ENCODE measurements at places on chromosomes 16 and 17.

GRCh38 chr17:81002409-81003361 is 11.0 kb downstream of the CHMP6 start:
- DNase-seq: no peak

DNA sequence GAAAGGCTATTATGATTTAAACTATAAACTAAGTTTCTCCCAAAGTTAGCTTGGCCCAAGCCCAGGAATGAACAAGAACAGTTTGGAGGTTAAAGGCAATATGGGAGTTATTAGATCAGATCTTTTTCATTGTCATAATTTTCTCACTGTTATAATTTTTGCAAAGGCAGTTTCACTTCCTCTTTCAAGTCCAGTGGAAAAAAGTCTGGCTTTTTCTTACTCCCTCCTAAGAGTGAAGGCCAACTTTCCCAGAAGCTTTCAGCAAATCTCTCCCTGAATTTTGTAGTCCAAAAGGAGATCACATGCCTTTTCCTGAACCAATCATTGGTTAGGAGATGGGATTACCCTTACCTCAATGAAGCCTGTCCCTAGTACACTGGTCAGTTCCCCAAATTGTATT is 9.1 kb upstream of the BLMH start:
- DNase-seq: no peak

GRCh38 chr16:6753553-6753952 is 579.1 kb upstream of the RBFOX1 start:
- no peak for DNase-seq

DNA sequence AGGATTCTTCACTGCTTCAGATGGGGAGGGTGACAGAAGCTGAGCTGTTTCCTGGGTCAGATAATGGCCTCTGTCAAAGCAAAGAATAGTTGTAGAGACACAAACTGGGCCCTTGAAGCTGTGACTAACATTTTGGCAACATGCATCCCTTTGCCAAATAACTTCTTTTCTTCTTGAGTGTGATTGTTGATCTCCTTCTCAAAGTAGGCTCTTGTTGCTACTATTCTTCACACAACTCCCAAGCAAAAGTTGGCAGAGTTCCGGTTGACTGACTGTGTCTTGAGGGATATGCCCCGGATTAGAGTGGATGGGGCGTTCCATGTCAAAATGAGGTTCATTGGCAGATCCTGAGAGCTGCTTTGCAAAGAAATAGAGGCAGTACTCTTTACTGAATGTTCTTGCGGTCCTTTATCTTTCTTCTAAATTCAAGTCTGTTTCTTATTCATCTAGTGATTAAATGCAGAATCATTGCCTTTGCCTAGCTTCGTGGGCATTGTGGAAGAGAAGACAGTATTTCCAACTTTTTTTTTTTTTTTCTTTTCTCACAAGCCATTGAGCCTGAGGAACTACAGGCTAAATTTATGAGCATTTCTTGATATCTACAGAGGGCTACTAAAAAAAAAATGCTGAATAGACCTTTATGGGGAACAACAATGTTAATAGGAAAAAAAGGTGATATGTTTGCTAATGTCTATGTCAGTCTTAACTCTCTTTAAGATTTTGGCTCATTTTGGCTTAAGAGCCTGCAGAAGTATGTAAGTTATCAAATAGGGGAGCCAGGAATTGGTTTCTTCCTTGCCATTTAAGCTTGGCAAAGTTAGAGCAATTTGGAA is 5.8 kb downstream of the WIPF2 start:
- no peak for DNase-seq

DNA sequence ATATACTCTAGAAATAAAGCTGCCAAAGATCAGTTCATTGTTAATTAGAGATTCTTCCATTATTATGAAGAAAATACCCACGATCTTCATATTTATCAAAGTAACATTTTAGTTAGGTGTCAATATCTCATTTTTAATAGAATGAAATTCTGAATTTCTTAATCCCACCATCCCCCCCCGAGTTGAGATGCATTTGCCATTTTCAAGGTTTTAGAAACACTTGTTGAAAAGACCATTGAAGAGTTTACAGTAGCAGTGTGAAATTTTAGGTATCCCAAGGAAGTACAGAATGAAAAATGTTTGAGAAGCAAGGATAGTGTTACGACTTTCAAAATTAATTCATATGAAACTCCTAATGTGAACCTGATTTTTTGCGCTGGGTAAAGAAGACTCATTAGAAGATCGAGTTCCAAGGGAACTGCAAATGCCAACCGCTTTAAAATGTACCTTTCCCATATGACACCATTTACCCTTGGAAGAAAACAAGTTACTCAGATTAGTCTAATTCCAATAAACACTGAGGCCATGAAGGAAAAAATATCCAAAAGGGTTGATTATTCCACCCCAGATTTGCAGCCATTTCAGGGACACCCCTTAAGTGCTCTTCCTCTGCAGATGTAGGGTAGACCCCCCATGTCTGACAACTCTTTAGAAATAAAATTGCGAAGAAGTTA is 731 bp downstream of the IKZF3 start:
- DNase-seq: no peak
